ENCODE measurements at places on chromosomes 5 and 9.

GRCh38 chr9:128203024-128203706 lies at the start of gene DNM1:
TSS of gene DNM1 (plus strand) at chr9:128203379. CDS start at chr9:128203471, 92 bp downstream.
- no peak for DNase-seq

DNA sequence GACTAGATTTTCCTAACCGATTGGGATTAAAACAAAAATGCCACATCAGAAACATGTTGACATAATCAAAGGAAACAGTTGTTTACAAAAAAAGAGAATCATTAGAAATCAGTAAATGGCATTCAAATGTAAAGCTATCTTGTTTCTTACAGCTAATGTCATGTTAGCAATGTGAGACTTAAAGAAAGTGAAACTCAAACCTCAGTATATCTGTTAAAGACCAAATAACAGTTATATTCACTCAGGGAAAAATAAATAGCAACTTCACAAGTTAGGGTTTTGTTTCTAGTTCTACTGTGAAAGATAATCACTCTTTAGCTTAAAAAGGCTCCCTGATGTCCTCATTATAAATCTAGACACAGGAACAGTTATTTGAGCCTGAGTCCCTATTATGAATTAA lies 189.3 kb upstream of the EFNA5 start:
- no peak for DNase-seq

GRCh38 chr9:134589748-134590147 lies 51.9 kb upstream of the COL5A1 start:
- no peak for DNase-seq

DNA sequence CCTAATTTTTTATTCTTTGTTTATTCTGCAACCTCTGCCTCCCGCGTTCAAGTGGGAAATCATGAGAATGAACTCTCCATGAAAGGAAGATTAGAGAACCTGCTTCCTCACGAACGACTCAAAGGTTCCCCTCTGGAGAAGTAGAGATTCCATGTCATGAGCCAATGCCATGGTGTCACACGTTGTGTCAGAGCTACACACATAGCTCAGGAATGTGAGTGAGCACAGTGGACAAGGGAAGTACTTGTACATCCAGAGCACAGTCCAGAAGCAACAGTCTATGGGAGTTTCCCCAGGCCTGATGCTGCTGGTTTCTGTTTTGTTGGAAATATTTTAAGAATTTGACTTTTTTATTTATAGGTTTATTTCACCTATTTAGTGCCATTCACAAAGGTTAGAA lies 26.8 kb upstream of the PPP2CA start:
- no peak for DNase-seq

DNA sequence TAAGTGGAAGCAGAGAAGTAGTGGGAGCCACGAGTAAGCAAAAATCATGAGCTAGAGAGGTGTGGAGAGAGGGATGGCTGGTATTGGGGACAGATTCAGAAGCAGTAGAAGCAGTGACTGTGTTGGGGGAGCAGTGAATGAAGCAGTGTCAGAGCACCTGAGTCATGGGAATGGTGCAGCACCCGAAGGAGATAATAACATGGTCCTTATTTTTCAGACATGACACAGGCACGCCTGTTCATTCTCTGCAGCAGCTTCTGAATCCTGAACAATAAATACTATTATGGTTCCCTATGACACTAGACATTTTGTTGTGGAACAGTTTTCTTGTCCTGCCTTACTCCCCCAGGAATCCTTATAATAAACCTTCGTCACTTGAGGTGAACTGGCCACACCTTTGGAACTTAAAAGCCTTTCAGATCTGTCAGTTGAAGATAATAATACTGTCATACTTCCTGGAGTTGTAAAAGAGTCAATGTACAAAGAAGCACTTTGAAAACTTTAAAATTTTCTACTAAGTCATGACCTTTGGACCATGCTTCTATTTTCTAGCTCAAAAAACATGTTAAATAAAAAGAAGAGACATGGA lies 7.0 kb upstream of the RASA1 start:
- DNase-seq = no peak

DNA sequence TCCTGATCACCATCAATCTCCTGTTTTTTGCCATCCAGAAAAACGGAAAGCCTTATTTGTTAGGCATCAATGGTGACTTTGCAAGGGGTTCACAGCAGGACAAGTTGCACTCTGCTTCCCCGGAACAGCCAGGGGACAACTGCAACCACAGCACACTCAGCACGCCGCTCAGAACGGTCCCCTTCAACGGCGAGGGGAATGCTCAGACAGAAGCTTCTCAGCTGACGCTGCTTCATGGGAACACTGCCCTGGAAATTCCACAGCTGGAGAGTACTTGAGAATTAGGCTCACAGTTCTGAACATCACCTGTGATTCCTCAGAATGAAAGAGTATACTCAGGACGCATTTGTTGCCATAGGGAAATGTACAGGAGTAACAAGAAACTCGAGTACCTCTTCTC lies 40.1 kb upstream of the PLPP6 start:
- DNase-seq = no peak

- DNase-seq = no peak
Observed at GRCh38 chr5:87588316-87588715, 175.6 kb upstream of the CCNH start.

- no peak for DNase-seq
Observed at GRCh38 chr9:130561056-130561455, 18.3 kb upstream of the FUBP3 start.

GRCh38 chr5:104635227-104635626 lies 1072.6 kb upstream of the NUDT12 start:
- DNase-seq = no peak

DNA sequence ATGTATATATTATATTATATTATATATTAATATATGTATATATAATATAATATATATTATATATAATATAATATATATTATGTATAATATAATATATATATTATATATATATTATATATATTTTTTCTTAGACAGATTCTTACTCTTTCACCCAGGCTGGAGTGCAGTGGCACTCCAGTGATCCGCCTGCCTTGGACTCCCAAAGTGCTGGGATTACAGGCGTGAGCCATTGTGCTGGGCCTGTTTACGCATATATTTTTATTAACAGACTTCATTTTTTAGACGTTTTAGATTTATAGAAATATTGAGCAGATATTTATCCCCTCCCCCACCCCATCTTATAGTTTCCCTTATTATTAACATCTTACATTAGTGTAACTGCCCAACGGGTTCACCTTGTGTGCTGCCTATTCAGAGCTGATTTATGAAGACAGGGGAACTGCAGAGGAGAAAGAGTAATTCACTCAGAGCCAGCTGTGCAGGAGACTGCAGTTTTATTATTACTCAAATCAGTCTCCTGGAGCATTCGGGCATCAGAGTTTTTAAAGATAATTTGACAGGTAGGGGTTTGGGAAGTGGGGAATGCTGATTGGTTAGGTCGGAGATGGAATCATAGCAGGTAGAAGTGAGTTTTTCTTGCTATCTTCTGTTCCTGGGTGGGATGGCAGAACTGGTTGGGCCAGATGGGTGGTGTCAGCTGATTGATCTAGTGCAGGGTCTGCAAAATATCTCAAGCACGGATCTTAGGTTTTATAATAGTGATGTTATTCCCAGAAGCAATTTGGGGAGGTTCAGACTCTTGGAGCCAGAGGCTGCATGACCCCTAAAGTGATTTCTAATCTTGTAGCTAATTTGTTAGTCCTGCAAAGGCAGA lies 93.4 kb downstream of the UNC13B start:
- DNase-seq = no peak

GRCh38 chr5:128341056-128341455 lies 197.0 kb downstream of the FBN2 start:
- no peak for DNase-seq

GRCh38 chr5:69084195-69084594 lies 9.6 kb upstream of the SLC30A5 start:
- DNase-seq = no peak

DNA sequence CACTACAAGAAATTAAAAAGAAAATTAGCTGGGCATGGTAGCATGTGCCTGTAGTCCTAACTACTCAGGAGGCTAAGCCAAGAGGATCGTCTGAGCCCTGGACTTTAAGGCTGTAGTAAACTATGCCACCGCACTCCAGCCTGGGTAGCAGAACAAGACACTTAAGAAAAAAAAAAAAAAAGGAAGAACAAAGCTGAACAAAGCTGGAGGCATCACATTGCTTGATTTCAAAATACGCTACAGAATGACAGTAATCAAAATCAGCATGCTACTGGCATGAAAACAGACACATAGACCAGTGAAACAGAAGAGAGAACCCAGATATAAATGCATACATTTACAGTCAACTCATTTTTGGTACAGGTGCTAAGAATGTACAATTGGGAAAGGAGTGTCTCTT lies 14.5 kb upstream of the OTULIN start:
- no peak for DNase-seq

DNA sequence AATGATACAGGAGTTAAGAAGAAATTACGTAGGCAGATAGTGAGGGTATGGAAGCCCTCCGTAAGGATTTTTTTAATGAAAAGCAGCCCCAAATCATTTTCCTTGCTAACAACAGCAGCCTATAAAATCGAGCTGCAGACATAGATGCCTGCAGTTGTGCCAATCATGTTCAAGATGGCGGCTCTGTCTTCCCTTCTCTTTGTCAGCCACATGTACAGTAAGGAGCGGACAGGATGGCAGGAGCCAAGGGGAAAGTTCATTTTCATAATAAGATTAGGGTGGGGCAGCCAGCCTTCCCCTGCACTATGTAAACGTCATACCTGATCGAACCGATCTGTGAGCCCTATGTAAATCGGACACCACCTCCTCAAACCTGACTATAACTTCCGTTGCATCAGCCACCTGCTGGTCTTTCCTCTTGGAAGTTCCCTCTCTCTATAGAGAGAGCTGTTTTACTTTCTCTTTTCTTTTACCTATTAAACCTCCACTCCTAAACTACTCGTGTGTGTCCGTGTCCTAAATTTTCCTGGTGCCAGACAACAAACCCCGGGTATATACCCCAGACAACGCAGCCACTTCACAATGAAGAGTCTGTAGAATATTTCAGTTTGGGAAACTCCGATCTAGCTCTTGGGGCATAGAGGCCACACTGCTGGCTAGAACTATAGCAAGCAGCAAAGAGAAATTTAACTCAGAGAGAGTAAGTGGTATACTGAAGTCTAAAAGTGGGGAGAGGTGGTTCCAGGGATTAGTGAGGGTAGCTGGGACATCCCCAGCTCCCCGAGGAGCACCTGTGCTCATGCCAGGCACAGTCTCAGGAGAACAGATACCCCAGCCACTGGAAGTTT lies 20.8 kb upstream of the SLC24A2 start:
- no peak for DNase-seq

DNA sequence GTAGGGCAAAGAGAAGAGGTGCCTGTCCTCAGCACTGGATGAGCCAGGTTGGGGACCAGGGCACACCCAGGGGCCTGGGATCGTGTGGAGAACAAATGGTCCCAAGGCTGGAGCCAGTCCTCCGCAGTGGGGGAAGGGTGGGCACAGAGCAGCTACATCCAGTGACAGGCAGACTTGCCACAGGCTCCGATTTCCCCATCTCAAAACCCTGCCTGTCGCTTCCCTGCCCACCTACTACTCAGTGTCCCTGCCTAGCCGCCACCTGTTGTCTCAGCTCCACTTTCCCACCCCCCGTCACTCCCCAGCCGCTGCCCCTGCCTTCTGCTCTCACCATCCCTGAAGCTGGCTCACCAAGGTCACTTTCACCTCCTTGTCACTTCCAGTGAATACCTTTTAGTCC lies 13.9 kb upstream of the ENHO start:
- DNase-seq = no peak

GRCh38 chr5:14153932-14154731 lies 11.0 kb downstream of the TRIO start:
- no peak for DNase-seq

GRCh38 chr5:37248421-37248969 lies 681 bp downstream of the CPLANE1 start:
- no peak for DNase-seq

DNA sequence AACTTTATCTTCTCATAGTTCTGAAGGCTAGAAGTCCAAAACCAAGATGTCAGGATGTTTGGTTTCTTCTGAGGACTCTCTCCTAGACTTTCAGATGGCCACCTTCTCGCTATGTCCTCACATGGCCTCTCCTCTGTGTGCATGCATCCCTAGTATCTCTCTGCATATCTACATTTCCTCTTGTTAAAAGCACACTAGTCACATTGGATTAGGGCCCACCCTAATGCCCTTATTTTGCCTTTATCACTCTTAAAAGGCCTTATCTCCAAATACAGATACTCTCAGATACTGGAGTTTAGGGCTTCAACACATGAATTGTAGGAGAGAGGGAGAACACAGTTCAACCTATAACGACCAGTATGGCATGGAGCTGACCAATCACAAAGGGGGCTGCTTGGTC lies 151.7 kb downstream of the PRELID2 start:
- no peak for DNase-seq

DNA sequence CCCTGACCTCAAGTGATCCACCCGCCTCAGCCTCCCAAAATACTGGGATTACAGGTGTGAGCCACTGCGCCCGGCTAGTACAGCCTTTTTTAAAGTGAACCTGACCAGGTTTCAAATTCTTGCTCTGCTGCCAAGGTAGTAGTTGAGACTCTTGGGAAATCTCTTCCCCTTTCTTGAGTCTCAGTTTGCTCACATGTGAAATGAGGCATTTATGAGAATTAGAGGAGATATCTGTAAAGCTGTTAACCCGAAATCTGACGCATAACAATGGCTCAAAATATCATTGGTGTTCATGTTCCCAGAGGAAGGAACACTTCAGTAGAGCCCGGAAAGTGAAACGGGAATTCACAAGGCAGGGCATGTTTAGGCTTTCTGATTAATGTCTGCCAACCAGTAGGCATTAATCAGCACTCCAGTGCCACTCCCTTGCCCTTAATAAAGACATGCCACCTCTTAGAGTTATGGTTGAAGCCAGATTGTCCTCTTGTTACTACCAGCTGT lies 1.5 kb downstream of the ARPC5L start:
- DNase-seq = no peak

GRCh38 chr9:35628389-35628991 lies 10.3 kb upstream of the CD72 start:
- DNase-seq = no peak

- DNase-seq = no peak
Observed at GRCh38 chr9:129038109-129038852, 1.9 kb downstream of the MIGA2 start.

- no peak for DNase-seq
Observed at GRCh38 chr5:140113180-140113698, 670 bp upstream of the PURA start.

GRCh38 chr5:124738681-124739633 lies 7.5 kb downstream of the ZNF608 start:
- DNase-seq = no peak

DNA sequence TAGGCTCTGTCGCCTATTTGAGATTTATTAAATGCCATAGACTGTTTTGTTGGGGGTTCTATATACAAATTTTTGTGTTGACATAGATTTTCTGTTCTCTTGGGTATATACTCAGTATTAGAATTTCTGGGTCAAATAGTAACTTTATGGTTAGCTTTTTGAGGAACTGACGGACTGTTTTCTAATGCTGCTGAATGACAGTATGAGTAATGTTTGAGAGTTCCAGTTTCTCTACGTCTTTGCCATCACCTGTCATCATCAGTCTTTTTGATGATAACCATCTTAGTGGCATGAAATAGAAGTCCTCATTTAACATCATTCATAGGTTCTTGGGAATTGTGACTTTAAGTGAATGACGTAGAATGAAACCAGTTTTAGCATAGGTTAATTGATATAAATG lies 60.1 kb downstream of the CCDC171 start:
- no peak for DNase-seq

All from SIG-M5 (cell line).